Osteocyte (in vitro differentiated cells): ENCODE measurements at places on chromosomes 13 and 19. TPM values are rescaled to one million over a fixed set of nuclear protein-coding genes. Genes with fewer than 3 reads are reported as not detected.
A peak's percentile ranks its signal among the peaks of the same experiment; 100 is the strongest.

Gene ATP13A1
- 62.8 and 67.2 TPM in 2 replicates for total RNA-seq

GRCh38 chr19:19111967-19112580 lies 26.2 kb downstream of the TMEM161A start:
- H3K36me3 ChIP-seq: peaks cover 2% of the 10 kb centered on the region
- no peak for DNase-seq
- no peak overlapping the region for H3K27ac ChIP-seq
- H3K4me3 ChIP-seq: no peak overlapping the region
- peaks cover 7% of the 10 kb centered on the region for H3K4me1 ChIP-seq

GRCh38 chr13:30234619-30235162 lies 72.7 kb downstream of the KATNAL1 start:
- peaks cover 12% of the 10 kb centered on the region for H3K36me3 ChIP-seq
- H3K27ac ChIP-seq: no peak overlapping the region
- no peak overlapping the region for H3K4me3 ChIP-seq
- no peaks in the 10 kb centered on the region for H3K27me3 ChIP-seq
- no peak for DNase-seq

GRCh38 chr19:32819419-32820400 lies 49.9 kb downstream of the SLC7A9 start:
- no peaks in the 10 kb centered on the region for H3K4me1 ChIP-seq
- H3K36me3 ChIP-seq: no peaks in the 10 kb centered on the region
- no peak overlapping the region for H3K4me3 ChIP-seq
- DNase-seq: no peak
- no peak overlapping the region for H3K27ac ChIP-seq

GRCh38 chr19:55369653-55370304 lies 484 bp downstream of the IL11 start:
- H3K27me3 ChIP-seq: no peaks in the 10 kb centered on the region
- H3K4me3 ChIP-seq: peak overlapping the region; percentile 74
- peak overlapping the region; percentile 69 for H3K27ac ChIP-seq
- no peak for DNase-seq
- no peaks in the 10 kb centered on the region for H3K36me3 ChIP-seq

Gene ZNF700
- total RNA-seq: 6.7 and 8.0 TPM in 2 replicates

Gene CACNA1A
- 2.2 and 2.3 TPM in 2 replicates for total RNA-seq

- H3K4me1 ChIP-seq: peaks cover 22% of the 10 kb centered on the region
- no peak for DNase-seq
- peak overlapping the region; percentile 99 for H3K27ac ChIP-seq
- peak overlapping the region; percentile 95 for H3K4me3 ChIP-seq
- no peaks in the 10 kb centered on the region for H3K27me3 ChIP-seq
- H3K36me3 ChIP-seq: peaks cover 3% of the 10 kb centered on the region
Observed at GRCh38 chr19:9786342-9786741, 17.8 kb upstream of the ZNF846 start.

Gene HOMER3
- 68.8 and 68.9 TPM in 2 replicates for total RNA-seq

Gene NLRP7
- not detected in 2 replicates for total RNA-seq

DNA sequence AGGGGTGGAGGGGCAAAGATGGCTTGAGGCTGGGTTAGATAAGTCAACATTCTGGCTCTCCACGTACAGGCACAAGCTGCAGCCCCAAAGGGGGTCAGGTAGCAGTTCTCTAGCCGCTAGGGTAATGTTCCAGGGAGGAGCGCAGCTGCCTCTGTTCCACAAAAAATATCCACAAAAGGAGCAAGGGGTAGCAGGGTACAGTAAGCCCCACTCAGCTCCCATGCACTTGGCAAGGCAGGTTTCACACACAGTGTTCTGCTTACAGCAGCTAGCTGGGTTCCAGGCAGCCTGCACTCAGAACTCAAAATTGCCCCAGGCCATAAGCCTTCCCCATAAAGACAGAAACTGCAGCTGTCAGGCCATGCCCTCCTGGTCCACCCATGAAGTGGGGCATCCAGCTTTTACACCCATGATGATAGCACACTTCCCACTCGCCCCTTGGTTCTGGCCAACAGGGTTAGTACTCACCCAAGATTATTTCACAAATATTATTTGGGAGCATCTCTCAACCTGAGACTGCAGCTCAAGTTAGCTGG lies 130.0 kb downstream of the CYSLTR2 start:
- DNase-seq: no peak
- H3K4me3 ChIP-seq: no peak overlapping the region
- H3K27me3 ChIP-seq: no peaks in the 10 kb centered on the region
- H3K27ac ChIP-seq: no peak overlapping the region
- no peaks in the 10 kb centered on the region for H3K36me3 ChIP-seq

GRCh38 chr13:102328909-102329308 lies 72.9 kb downstream of the FGF14 start:
- H3K27me3 ChIP-seq: peaks cover 11% of the 10 kb centered on the region
- H3K27ac ChIP-seq: no peak overlapping the region
- H3K4me3 ChIP-seq: no peak overlapping the region
- no peaks in the 10 kb centered on the region for H3K4me1 ChIP-seq
- no peak for DNase-seq
- H3K36me3 ChIP-seq: no peaks in the 10 kb centered on the region

Gene SRRM5
- total RNA-seq: 0.24 and 0.35 TPM in 2 replicates

- no peaks in the 10 kb centered on the region for H3K27me3 ChIP-seq
- DNase-seq: no peak
- peaks cover 12% of the 10 kb centered on the region for H3K36me3 ChIP-seq
Observed at GRCh38 chr19:3969435-3970312, 1.2 kb downstream of the DAPK3 start.

DNA sequence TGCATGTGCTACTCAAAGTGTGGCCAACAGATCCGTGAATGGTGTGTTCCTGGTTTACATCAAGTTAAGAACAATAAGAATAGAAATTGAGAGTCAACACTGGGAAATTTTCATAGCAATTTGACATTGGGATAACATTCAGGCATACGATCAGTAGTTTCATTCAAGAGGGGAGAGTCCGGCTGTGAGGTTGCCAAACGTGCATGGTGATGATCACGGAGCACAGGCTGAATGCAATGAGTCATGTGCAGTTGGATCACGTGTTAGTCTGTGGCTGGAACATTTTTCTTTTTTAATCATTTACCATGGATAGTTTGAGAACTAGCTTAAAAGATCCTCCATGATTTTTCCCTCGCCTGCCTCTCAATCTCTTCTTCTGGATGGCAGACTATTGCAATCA lies 2.5 kb upstream of the DCT start:
- peaks cover 42% of the 10 kb centered on the region for H3K27me3 ChIP-seq
- H3K36me3 ChIP-seq: no peaks in the 10 kb centered on the region
- H3K4me1 ChIP-seq: no peaks in the 10 kb centered on the region
- no peak overlapping the region for H3K4me3 ChIP-seq
- no peak for DNase-seq

Gene SIGLEC5
- total RNA-seq: not detected in 2 replicates

- no peak for DNase-seq
- H3K27ac ChIP-seq: peak overlapping the region; percentile 96
- peaks cover 15% of the 10 kb centered on the region for H3K27me3 ChIP-seq
- H3K36me3 ChIP-seq: peaks cover 3% of the 10 kb centered on the region
Observed at GRCh38 chr13:25286308-25286968, 850 bp downstream of the MTMR6 start.

- H3K36me3 ChIP-seq: peaks cover 7% of the 10 kb centered on the region
- DNase-seq: no peak
- H3K27ac ChIP-seq: peak overlapping the region; percentile 10
- peaks cover 25% of the 10 kb centered on the region for H3K4me1 ChIP-seq
- no peak overlapping the region for H3K4me3 ChIP-seq
Observed at GRCh38 chr19:38971672-38972071, 3.9 kb downstream of the FBXO17 start.

DNA sequence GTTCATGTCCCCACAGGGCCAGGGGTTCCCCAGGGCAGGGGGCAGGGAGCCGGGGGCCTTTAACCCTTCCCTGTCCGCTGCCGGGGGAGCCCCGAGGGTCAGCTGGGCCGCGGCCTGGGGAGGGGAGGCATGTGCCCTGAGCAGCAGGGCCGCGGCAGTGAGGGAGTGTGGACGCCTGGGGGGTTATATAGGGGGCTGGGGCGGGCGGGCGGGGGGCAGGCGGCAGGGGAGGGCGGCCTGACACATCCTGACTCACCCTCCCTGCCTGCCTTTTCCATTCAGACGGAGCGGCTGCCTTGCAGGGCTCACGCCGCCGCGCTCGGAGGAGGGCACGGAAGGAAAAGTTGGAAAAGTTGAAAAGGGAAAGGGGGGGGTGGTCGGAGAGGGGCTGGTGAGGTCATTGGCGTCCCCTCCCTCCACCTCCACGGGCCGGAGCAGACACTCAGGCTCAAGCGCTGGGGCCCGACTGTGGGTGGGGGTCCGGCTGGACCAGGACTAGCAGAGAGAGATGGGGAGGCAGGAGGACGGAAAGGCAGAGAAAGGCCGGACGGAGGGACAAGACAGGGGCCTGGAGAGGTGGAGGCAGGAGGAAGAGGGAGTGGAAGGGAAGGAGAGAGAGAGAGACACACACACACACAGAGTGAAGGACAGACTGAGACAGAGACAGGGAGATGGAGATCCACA lies at the start of gene IL11:
Gene IL11 (minus strand): TSS at position 159 of the 684 bp plus-strand sequence. CDS start 153 bp downstream, at position 6.
- H3K4me3 ChIP-seq: peak within 1 kb of the TSS; percentile 74
- H3K27me3 ChIP-seq: no peaks in the 10 kb centered on the region
- H3K4me1 ChIP-seq: peaks cover 34% of the 10 kb centered on the region
- H3K27ac ChIP-seq: peak within 1 kb of the TSS; percentile 69

Gene LILRA1
- total RNA-seq: not detected in 2 replicates

Gene PAK4
- total RNA-seq: 14.8 and 16.5 TPM in 2 replicates

GRCh38 chr19:49567861-49568441 lies 12.4 kb downstream of the NOSIP start:
- DNase-seq: no peak
- H3K27ac ChIP-seq: peak overlapping the region; percentile 72
- H3K36me3 ChIP-seq: no peaks in the 10 kb centered on the region
- H3K4me3 ChIP-seq: no peak overlapping the region
- no peaks in the 10 kb centered on the region for H3K27me3 ChIP-seq

- no peaks in the 10 kb centered on the region for H3K27me3 ChIP-seq
- H3K4me3 ChIP-seq: no peak overlapping the region
Observed at GRCh38 chr19:38287604-38288003, 16.4 kb upstream of the C19orf33 start.

- no peak for DNase-seq
- no peak overlapping the region for H3K27ac ChIP-seq
- H3K4me1 ChIP-seq: no peaks in the 10 kb centered on the region
- H3K27me3 ChIP-seq: no peaks in the 10 kb centered on the region
- H3K36me3 ChIP-seq: no peaks in the 10 kb centered on the region
Observed at GRCh38 chr19:23015660-23016059, 12.7 kb upstream of the ZNF728 start.

Gene TPRX1
- not detected in 2 replicates for total RNA-seq

DNA sequence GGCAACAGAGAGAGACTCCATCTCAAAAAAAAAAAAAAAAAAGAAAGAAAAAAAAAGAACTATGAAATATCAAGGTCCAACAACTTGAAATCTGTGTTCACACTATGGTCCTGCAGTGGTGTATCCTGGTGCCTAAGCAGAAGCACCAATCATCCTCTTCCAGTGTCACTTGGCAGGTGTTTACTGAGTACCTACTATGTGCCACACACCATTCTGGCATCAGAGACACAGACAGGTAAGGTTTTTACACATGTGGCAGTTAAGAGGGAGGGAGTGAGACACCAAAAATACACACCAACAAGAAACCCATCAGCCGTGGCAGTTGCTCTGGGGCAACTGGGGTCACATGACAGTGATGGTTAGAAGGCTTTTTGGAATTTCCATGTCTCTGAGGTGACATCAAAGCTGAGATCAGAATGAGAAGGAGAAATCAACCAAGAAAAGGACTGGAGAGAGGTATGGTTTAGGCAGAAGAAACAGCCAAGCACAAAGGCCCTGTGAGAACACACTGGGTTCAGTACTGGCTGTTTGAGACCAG lies 17.6 kb downstream of the PBX4 start:
- DNase-seq: no peak
- H3K27ac ChIP-seq: no peak overlapping the region
- H3K36me3 ChIP-seq: no peaks in the 10 kb centered on the region
- H3K27me3 ChIP-seq: no peaks in the 10 kb centered on the region
- H3K4me1 ChIP-seq: no peaks in the 10 kb centered on the region

DNA sequence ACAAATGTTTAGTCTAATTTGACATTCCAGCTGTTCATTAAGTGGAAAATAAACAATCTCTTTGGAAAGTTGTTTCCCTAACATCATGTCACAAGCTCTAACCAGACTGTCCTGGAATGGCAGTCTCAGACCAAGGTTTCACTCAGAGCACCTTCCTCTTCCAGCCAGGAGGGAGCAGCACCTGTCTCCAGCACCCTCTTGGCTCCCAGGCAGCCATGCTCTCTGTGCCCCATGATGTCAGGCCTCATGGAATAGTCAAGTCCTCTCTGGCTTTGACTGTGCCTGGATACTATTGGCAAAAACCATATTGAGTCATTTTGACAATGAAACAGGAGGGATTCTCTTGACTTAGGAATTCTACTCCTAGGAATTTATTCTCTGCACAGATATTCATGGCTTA lies 171.4 kb downstream of the OXGR1 start:
- no peaks in the 10 kb centered on the region for H3K36me3 ChIP-seq
- no peaks in the 10 kb centered on the region for H3K4me1 ChIP-seq
- DNase-seq: no peak
- no peak overlapping the region for H3K27ac ChIP-seq

Gene CIRBP
- 401 and 408 TPM in 2 replicates for total RNA-seq

Gene HPN
- total RNA-seq: not detected in 2 replicates

GRCh38 chr13:88246239-88246638 lies 575.1 kb downstream of the SLITRK5 start:
- H3K27ac ChIP-seq: no peak overlapping the region
- H3K4me3 ChIP-seq: no peak overlapping the region
- no peaks in the 10 kb centered on the region for H3K4me1 ChIP-seq
- DNase-seq: no peak
- H3K27me3 ChIP-seq: no peaks in the 10 kb centered on the region

GRCh38 chr19:39937094-39937720 lies 2.8 kb upstream of the FCGBP start:
- H3K27ac ChIP-seq: no peak overlapping the region
- H3K4me3 ChIP-seq: no peak overlapping the region
- no peaks in the 10 kb centered on the region for H3K27me3 ChIP-seq
- DNase-seq: no peak

GRCh38 chr19:47518139-47518538 lies 3.3 kb upstream of the NAPA start:
- H3K27ac ChIP-seq: no peak overlapping the region
- no peak for DNase-seq
- H3K36me3 ChIP-seq: no peaks in the 10 kb centered on the region
- no peak overlapping the region for H3K4me3 ChIP-seq
- H3K27me3 ChIP-seq: peaks cover 9% of the 10 kb centered on the region
- H3K4me1 ChIP-seq: peaks cover 23% of the 10 kb centered on the region

- peaks cover 10% of the 10 kb centered on the region for H3K4me1 ChIP-seq
- H3K27ac ChIP-seq: no peak overlapping the region
- no peaks in the 10 kb centered on the region for H3K36me3 ChIP-seq
- H3K27me3 ChIP-seq: no peaks in the 10 kb centered on the region
- no peak overlapping the region for H3K4me3 ChIP-seq
Observed at GRCh38 chr13:48542581-48543341, 9.9 kb upstream of the RCBTB2 start.

DNA sequence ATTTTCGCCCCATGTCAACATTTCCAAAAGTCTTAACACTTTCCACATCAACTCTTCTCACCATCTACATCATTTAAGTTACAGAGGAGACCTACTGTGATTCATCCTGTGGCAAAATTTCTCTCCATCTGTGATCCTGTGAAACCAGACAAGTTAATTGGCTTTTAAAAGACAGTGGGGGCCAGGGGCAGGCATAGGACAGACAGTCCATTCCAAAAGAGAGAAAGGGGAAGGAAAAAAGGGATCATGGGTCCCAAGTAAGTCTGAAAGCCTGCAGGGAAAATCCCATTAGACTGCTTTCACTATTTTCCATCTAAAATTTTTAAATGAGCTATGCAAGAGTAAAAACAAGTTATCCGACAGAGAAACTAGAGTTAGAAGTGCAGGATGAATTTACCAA lies 121.0 kb downstream of the MRPL57 start:
- peak overlapping the region; percentile 70 for H3K27ac ChIP-seq
- H3K4me1 ChIP-seq: peaks cover 21% of the 10 kb centered on the region
- no peak for DNase-seq
- peak overlapping the region; percentile 90 for H3K4me3 ChIP-seq
